ENCODE measurements at places on chromosomes 3 and 15. TPM values are rescaled to one million over a fixed set of nuclear protein-coding genes. Genes with fewer than 3 reads are reported as not detected.

- H3K36me3 ChIP-seq = peaks cover 8% of the 10 kb centered on the region
- no peak overlapping the region for H3K4me3 ChIP-seq
- no peaks in the 10 kb centered on the region for H3K27me3 ChIP-seq
- no peak for DNase-seq
- peaks cover 22% of the 10 kb centered on the region for H3K4me1 ChIP-seq
Measured at GRCh38 chr15:76204109-76204845, 107.0 kb downstream of the ETFA start.

- H3K4me3 ChIP-seq = no peak overlapping the region
- no peak for DNase-seq
- peaks cover 3% of the 10 kb centered on the region for H3K36me3 ChIP-seq
- peaks cover 66% of the 10 kb centered on the region for H3K27me3 ChIP-seq
- H3K27ac ChIP-seq = no peak overlapping the region
- peaks cover 2% of the 10 kb centered on the region for H3K4me1 ChIP-seq
Measured at GRCh38 chr3:46576879-46577278, 10.8 kb upstream of the LRRC2 start.

DNA sequence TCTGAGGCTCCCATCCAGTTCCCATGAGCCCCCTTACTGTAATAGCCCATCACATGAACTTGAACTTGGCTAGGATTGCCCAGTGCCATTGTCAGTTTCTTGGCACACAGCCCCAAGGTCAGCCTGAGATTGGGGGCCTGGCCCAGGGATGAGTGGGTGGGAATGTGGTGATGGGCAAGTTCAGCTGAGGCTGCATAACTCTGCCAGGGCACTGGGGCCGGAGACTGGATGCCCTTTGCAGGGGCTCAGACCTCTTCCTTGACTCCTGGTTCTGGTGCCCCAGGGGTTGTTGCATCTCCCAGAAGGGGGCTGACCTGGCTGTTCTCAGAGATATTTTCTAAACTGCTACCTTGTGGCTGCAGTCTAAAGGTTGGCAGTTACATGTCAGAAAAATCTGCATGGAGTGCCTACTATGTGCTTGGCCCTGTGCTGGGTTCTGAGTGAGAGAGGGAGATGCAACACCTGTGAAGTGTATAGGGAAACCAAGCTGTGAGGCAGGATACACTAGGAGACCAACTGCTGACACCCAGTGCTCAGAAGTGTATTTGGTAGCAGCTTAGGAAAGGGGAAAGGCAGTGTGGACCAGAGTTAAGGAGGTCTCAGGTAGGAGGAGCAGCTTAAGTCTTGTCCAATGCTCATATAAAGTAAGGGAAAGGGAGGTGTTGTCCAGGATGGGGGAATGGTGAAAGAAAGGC lies 74.8 kb upstream of the PRR23C start:
- H3K4me3 ChIP-seq = no peak overlapping the region
- peaks cover 13% of the 10 kb centered on the region for H3K4me1 ChIP-seq
- DNase-seq = no peak
- H3K27ac ChIP-seq = no peak overlapping the region
- no peaks in the 10 kb centered on the region for H3K36me3 ChIP-seq

Gene FAM81A
- 0.54 TPM for total RNA-seq

Gene WDR93
- total RNA-seq = not detected

Gene EDEM1
- 51.2 TPM for total RNA-seq

Gene RYR3
- total RNA-seq = 0.21 TPM
